ENCODE measurements at places on chromosomes 4 and X.

DNA sequence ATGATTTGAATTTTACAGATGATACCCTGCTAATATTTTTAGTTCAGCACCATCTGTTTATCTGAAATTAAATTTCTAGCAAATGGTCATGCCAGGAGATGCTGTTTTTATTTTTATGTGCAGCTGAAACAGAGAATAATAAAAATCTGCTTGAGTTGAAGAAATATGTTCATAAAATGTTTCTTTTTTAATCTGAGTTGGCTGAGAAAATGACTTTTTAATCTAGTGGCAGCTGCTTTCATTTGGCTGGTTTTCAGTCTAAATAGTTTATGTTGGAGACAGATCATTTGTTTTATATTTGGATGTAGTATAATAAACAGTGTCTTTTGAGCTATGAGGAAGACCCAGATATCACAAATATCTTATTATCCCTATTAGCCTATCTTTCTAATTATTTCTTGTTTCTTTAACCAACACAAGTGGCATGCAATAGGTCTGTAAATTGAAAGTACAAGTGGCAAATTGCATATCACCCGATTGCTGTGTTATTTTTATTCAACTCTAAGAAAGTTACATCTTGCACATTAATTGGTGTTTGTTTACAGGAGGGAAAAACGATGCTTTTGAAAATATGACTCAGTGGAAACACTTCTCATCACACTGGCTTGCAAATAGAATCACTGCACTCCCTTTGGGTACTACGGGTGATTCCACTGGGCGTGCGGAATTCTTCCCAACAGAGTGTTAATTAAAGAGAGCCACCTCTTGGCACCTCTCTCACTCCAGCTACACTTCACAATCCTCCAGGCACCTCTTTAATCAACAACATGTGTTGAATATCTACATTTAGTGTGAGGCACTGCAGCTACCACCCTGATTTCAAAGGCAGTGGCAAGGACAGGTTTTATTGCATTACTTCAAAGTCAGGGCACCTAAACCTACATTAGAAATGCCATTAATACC, 51.7 kb upstream of the AP1S2 start:
- no peak for DNase-seq

DNA sequence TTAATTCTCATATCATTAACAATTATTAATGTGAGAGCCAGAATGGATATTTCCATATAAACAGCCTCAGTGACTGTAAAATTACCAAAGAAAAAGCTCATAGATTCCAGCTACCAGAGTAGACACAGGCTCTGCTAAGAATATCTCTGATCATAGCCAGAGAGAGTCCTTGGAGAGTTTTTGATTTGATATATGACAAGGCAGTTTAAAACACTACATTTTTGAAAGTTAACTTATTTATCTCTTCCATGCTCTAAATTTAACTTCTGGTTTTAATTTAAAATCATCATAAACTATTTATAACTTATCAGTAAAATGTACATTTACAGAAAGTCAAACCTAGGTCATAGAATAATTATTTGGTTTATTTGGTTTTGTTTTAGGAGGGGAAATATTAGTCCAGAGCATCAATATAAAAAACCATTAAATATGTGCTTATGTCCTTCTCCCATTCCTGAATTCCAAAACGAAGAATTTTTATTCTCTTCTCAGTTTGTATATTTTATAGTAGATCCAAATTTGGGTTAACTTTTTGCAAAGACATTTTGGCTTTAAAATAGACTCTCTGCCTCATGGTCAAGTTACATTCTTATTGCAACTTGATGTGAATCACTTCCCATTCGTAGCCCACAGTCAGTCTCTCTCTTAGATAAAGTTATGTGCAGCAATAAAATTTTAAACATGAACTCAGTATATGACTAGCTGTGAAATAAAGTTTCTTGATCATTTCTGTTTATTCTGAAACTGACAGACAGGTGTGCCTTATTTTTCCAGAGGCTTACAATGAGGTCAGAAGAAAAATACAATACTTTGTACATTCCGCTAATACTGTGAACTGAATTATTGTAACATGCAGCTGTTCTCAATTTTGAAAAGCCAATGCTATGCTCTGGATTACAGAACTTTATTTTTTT, 267.1 kb downstream of the PAPSS1 start:
- DNase-seq: no peak

- DNase-seq: no peak
These were observed 942.3 kb upstream of the SLIT2 start for GRCh38 chr4:19309378-19309777.

DNA sequence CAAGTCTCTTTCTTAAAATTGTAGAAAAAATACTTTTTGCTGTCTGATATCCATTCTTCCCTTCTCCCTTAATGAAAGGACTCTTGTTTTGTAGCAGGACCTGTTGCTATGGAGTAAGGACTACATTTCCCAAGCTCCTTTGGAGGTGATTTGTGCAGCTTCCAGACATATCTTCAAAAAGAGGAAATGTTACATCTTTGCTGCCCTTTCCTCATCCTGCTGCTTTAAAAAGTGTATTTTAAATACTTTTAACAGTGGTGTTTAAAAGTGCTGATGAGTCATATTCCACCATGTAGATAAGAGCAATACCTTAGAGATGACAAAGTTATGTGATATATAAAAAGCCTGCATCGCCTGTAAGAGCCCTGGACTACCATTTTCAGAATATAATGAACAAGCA, 98.7 kb downstream of the CFAP299 start:
- no peak for DNase-seq

DNA sequence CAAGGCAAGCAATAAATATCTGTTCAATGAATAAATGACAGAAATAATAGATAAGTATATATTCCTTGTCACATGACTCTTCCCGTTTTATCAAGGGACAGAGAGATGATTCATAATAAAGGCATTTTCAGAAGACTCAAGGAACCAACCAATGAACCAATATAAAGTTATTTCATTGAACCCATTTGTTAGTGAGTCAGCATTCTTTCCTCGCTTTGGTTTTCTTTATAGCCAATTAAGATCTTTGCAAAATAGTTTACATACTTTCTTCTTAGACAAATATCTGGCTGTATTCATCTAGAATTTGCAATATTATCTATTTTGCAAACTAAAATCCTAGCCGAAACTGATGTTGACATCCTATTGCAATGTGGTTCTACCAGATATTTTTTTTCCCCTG, 269.4 kb downstream of the IL15 start:
- no peak for DNase-seq

DNA sequence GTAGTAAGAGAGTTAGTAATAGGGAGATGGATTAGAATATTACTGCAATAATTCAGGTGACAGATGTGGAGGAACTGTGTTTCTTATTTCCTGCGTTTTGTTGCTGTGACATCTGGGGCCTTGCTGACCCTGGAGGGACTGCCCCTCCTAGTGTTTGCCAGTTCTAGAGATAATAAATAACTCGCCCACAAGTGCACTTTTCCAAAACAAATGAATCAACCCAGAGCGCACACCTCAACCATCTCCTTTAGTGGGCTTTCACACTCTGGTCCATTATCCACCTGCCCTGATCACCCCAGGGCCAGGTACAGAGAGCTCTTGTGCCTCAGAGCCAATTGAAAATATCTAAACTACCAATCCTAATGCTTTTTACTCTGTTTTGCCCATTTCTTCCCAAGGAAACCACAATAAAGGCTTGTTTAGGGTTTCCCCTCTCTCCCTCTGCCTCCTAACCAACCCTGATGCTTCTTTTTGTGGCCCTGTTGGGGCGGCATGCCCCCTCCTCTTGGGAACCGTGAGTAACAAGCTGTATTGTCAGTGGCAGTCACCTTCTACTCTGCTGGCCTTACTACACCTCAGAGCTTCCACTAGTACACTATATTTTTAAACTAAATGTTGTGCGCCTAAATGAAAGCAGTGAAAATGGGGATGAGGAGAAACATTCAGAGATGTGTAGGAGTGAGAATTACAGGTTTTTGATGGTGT, 270.5 kb downstream of the TENM3 start:
- DNase-seq: no peak

DNA sequence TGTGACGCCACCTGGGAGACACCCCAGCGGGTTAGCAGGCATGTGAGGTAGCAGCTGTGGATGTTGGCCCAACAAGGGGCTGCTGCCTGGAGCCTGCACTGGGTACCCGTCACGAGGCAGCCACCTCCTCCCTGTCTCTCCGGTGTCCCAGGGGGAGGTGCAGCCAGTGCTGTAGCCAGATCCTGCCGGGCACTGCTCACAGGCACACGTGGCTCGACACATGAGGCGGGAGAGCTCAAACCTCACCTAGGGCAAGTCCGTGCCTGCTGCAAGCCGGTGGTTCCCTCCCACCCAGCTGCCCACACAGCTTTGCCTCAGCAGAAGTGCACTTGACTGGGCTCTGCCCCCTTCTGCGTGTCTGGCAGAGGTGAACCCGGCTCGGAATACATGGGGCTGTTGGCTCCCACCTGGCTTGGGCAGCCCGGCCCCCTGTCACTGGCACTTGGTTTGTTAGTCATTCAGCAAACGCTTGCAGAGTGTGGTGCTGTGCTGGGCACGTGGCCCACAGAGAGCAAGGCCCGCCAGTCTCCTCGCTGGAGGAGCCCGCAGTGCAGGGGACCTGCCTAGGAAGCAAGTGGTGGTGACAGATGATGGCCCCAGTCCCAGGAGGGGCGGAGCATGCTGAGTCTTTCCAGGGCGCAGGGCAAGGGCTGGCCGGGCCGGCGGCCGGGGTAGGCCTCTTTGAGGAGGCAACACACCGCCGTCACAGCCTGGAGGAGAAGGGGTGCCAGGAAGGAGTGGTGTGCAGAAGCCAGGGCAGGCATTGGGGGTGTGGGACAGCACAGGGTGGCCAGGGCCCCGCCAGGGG, 10.1 kb upstream of the SH3TC1 start:
- DNase-seq: no peak

DNA sequence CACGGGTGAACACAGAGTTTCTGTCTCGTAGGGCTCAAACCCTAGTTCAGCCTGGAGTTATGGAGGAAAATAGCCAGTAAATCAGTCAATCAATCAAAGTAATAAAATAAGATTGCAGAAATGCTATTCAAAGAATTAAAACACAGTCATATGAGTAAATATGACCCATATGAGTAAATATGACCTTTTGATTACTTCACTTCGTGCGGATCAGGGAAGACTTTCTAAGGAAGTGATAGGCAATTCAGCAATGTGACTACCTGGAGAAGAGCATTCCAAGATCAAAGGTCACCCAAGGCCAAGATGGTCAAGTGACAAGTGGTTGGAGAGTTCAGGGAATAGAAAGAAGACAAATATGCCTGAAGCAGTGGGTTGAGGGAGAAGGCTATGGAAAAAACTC, 722.6 kb downstream of the ADGRL3 start:
- DNase-seq: no peak

- DNase-seq: peak; percentile 39
These were observed 418 bp downstream of the TAB3 start for GRCh38 chrX:30888526-30889146.

DNA sequence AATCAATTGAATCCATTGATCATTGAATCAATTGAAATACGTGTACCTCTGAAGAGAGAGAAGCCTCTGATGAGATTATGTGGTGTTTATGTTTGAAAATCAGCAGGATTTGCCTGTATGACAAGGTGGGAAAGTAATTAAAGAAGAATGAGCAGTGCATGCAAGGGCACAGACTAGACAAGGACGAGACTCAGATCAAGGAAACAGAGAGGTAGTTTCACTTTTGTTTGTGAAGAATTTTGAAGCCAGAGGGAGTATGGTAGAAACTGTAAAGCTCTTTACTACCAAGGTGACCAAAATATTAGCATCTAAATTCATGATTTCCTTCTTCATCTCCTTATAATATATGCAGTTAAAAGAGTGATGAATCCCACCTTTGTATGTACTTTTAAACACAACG, 1830.0 kb upstream of the IGFBP7 start:
- DNase-seq: no peak

- DNase-seq: no peak
These were observed 8.7 kb downstream of the TBC1D14 start for GRCh38 chr4:6918338-6918737.

- no peak for DNase-seq
These were observed 37.0 kb downstream of the SPRY1 start for GRCh38 chr4:123433573-123433972.

DNA sequence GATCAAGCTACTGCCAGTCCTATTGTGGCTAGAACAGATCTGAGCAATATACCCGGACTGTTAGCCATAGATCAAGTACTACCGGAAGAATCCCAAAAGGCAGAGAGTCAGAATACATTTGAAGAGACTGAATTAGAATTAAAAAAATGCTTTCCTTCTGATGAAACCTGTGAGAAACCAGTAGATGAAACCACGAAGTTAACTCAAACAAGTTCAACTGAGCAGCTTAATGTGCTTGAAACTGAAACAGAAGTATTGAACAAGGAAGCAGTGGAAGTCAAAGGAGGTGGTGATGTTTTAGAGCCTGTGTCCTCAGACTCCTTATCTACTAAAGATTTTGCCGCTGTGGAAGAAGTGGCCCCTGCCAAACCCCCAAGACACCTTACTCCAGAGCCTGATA, 46.8 kb downstream of the WDR44 start:
- no peak for DNase-seq

GRCh38 chr4:2935762-2936743, 27.2 kb downstream of the NOP14 start:
- peak; percentile 96 for DNase-seq

DNA sequence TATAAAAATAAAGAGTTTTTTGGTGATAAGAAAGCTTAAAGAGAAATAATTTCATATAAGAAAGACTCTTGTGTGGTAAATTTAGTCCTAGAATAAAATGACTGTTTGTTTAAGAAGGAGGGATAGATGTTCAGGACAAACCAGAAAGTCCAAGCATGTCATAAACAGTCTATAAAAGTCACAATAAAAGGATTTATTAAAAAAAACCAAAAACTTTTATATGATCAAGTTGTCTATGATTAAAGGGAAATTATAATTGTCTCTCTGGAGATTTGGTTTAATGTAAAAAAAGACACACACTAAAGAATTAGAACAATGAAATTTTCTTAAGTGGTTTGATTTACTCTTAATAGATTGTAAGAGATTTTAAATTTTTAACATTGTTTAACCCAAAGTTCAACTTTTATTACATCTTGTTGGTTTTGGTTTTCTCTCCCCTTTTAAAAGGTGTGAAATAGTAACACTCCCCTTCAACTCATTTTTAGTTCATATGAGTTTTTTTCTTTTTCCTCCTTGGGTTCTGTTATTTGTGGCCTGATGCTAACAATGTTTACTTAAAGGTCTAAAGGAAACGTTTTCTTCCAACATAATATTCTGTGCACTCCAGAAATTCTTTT, 89.7 kb downstream of the PDHA2 start:
- DNase-seq: no peak

GRCh38 chrX:40201329-40201885, 103.6 kb upstream of the BCOR start:
- DNase-seq: peak; percentile 31

DNA sequence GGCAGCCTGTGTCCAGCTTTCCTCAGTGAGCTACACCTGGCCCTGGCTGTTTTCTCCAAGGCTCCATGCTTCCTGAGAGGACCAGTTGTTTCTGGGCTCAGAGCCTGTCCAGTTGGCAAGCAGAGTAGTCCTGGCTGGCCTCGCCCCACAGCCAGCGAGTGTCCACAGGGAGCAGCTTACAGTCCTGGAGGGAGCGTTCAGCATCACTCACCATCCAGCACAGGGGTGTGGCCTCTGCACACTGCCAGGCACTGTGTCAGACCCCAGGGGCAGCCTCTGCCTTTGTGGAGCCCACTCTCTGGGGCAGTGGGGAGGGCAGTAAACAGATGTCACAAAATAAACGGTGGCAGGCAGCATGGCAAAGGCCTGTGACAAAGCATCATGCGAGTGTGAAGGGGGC, 23.9 kb downstream of the EVC start:
- DNase-seq: no peak
